ENCODE measurements at places on chromosomes 12 and 14.

DNA sequence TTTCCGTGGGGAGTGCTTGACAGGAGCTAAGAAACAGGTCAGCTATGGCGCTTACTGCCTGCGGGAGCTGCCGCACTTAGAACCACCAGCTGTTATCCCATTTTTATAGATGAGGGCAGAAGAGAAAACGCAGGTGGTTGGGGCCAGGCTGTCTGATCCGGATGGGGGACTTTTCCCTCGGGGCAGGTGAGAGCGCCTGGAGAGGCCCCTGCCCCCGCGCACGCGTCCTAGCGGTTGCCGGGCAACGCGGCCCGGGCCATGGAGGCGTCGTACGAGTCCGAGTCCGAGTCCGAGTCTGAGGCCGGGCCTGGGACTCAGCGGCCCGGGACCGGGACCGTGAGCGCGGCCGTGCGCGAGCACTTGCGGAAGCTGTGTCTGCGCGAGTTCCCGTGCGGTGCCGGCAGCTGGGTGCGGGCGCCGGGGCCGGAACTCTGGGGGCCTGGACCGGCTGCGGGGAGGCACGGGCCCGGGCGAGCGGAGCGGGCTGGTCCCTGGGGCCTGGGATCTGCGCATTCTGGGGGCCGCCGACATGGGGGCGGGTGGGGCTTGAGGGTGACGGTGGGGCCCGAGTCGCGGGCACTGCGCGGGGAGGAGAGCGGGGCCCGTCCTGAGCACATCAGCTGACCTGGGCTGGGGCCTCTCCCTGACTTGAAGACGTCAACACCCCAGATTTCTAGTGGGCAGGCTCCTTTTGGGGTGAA is at the start of gene LRRC43:
TSS of gene LRRC43 (plus strand) at position 237 of the 701 bp plus-strand sequence. CDS start at position 259, 22 bp downstream.
- DNase-seq = no peak

DNA sequence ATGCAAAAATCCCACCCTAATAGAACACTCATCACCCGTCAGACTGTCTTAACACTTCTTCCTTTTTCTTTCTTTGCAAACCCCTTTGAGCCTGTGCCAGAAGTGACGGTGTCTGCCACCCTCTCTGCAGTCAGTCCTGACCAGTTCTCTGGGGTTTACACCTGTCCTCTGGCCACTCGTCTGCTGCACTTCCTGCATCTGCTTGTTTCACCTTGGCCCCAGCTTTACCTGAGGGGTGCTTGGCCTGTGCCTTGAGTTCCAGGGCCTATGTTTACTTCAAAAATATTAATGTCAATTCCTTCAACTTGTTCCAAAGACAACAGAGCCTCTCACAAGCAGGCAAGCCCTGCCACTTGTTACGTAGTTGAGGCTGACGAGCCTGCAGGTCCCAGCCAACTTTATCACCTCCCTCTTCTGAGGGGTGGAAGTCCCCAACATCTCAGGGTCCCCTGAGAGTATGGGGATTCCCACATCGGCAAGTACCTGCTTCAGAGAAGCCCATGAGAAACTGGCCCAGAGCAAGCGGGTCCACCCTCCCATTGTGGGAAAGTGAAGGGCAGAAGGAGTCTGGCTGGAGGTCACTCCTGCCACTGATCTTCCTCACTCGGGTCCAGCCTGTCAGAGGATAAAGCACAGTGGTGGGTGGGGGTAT is 205.4 kb downstream of the DAD1 start:
- no peak for DNase-seq

DNA sequence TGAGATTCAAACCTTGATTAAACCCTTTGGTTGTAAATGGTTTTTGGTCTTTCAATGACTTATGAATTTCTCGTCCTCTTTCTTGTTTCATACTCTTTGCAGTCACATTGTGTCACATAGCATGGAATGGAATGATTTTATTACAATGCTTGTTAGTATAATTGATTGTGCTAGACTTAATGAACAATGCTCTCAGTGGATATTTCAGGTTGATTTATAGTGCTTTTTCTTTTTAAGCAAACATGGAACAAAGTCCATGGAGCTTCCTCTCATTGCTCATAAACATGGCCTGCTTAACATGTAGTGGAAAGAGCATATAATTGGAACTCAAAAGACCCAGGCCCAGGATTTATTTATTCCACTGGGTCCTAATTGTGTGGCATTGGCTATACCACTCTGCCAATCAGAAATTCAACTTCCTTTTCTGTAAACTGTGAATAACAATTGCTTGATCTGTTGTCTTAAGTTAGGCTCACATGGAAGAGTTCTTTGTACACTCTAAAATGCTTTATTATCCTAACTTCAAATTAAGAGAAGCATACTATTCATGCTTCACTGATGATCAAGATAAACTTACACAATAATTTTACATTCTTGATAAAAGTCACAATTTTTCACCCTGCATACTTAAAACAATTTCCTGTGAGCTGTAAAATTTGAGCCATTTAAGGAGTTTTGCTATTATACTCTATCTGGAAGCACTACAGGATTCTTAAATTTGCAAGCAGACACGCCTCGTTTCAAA is 370.5 kb upstream of the PDE3A start:
- DNase-seq = no peak

GRCh38 chr12:44101475-44101874 is 265.6 kb downstream of the TMEM117 start:
- DNase-seq = no peak

DNA sequence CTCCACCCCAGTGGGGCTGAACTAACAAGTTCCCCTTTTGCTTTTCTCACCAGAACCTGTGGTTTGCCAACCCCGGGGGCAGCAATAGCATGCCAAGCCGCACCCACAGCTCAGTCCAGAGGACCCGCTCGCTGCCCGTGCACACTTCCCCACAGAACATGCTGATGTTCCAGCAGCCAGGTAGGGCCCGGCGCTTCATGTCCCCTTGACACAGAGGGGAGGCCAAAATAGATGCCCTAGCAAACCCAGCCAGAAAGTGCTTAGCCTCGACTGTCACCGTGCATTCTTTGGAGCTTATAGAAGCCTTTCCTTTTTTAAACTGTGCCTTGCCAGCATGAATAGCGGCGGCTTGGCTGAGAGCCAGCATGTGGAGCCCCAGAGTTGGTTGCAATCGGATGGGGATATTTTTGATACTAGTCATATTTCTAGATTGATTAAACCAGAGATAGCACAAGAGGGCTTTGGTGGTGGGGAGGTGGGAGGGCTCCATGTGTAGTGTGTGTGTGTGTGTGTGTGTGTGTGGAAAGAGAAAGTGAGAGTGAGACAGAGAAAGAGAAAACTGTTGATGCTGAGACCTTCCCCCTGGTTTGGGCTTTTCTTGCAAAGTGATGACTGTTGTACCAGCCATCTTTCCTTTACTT is 126.1 kb downstream of the GCH1 start:
- DNase-seq = peak; percentile 26

- DNase-seq = no peak
Measured at GRCh38 chr14:23085458-23085857, 9.5 kb downstream of the ACIN1 start.

DNA sequence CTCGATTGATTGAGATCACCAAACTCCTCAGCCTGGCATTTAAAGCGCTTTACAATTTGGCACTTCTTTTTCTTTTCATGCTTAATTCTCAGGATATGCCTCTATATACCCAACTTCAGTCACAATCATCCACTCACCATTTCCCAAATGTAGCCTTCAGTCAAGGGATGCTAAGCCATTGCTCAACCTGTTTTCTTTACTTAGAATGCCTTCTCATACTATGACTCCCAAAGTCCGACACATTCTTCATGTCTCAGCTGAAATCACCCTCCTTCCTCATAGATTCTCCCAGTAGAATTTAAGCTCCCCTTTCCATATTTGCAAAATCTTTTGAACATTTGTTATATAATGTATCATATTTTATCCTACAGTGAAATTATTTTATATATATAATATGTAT is 467.0 kb downstream of the LRIG3 start:
- DNase-seq = no peak

DNA sequence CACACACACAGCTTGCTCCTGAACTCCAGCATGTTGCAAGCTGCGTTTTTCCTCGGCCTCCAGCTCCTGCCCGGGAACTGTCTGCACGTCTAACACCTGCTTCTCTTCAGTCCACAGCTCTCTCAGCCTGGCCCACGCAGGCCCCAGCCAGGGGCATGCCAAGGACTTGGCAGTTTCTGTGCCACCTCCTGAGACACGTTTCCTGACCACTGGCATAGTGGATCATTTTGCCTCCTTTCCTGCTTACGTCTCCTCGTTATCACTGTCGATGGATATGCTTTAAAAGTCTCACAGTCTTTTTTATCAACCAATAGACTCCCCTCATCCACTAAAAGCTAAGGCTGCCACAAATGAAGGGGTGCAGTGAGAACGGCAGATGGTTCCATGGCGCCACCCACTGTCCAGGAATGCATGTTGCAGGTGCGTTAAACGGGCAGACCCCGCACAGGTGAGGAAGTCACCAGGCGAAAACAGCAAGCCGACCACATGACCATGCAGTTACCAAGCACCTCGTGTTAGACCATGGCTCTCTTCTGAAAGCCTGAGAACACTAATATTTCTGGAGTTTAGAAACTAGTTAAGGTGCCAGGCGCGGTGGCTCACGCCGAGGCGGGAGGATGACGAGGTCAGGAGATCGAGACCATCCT is 14.7 kb upstream of the TEAD4 start:
- DNase-seq = peak; percentile 23

GRCh38 chr14:60861545-60862140 is 119.2 kb downstream of the TRMT5 start:
- no peak for DNase-seq

DNA sequence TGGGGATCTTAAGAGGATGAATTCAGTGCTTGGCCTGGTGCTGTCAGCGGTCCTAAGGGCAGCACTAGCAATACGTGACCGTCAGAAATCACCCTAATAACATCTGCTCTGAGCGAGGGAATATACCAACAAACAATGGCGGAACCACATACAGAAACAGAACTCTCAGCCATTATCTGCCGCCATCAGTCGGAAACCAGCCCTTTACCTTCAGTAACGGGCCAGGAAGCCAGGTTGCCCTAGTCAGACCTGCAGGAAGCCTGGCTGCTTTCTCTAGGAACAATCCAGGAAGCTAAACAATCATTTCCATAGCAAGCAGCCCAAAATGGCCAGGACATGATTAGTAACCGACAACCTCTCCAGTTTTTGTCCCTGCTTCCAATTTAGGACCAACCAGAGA is 5.6 kb downstream of the CDCA4 start:
- DNase-seq = no peak

All from activated T-helper 1 cell treated with anti-CD3 and anti-CD28 coated beads, Interleukin-2, amount 50 U/mL, for 16 hours (primary cell).